ENCODE measurements at places on chromosomes 3 and 15.

DNA sequence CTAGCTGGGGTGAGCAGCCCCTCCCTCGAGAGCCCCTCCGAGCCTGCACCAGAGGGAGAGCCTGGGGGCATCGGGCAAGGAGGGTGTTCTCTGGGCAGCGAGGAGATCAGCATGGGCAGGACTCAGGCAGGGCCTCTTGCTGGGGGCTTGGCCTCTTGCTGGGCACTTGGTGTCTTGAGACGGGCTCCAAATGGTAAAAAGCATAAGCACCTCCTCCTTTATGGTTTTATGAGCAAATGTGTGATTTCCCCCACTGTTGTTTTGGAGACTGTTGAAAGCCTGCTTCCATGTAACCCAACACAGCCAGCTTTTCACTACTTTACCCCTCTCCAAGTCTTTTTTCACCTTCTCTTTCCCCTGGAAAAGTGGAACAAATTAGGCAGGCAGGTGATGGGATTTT, 239.3 kb downstream of the TLE3 start:
- peaks cover 20% of the 10 kb centered on the region for H3K4me1 ChIP-seq
- DNase-seq, result no peak
- no peak overlapping the region for H3K27ac ChIP-seq
- peak overlapping the region; percentile 54 for H3K4me3 ChIP-seq

DNA sequence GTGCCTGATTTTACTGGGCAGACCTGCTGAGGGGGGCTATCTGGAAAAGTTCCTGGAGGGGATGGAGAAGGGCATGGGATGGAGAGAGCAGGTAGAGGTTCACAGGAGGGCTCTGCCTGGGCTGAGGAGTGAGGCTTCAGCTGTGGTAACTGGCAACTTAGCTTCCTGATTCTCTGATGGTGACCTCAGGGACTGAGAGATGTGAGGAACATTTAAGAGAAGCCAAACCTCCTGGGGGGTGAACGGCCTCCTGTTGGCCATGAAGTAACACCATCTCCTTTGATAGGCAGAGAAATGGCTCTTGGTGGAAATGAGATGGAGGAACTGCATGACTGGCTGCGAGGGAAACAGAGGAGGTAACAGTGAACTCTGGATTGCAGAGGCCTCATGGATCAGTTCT, 97.3 kb upstream of the ROPN1 start:
- peaks cover 18% of the 10 kb centered on the region for H3K27me3 ChIP-seq
- H3K4me3 ChIP-seq, result no peak overlapping the region
- no peaks in the 10 kb centered on the region for H3K36me3 ChIP-seq
- no peak for DNase-seq

DNA sequence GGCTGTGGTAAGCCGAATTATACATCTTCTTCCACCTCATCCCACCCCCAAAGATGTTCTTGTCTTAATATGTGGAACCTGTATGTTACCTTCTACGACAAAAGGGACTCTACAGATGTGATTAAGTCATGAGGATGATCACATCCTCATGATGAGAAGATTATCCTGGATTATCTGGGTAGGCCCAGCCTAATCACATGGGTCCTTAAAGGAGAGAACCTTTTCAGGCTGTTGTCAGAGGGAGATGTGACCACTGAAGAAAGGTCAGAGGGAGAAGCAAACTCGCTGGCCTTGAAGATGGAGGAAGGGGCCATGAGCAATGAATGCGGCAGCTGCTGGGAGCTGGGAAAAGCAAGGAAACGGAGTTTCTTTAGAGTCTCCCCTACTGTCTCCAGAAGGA, 12.9 kb upstream of the SCG3 start:
- H3K4me3 ChIP-seq, result no peak overlapping the region
- peaks cover 19% of the 10 kb centered on the region for H3K27me3 ChIP-seq
- H3K36me3 ChIP-seq, result no peaks in the 10 kb centered on the region

DNA sequence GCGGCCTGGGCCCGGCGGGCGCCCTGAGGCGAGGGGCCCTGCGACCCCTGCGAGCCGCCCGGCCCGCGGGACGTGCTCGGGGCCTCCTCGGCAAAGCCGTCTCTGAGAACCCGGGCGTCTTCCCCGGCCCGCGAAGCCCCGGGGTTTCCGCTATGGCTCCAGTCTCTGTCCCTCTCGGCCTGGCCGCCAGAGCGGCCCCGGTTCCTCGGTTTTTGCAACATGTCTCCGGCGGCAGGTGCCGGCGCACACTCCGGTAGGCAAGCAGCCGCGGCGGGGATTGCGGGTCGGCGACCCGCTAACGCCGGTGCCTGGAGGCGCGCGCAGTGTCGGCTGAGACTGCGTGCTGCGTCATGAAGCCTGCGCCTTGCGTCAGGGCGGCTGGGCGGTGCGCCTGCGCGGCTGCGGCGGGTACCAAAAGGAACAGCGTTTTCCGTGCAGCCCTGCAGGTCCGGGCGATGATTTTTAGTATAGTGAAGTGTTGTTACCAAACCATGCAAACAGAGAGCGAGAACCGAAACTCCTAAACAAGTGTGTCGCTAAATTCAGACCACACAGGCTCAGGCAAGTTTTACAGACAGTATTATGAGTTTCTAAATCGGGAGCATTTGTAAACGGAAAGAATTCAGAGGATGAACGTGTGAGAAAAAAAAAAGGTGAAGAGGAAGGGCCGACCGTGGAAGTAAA, at the start of gene NSMCE3:
Gene NSMCE3 (minus strand): TSS at position 338 of the 684 bp plus-strand sequence. CDS start 117 bp downstream, at position 221.
- H3K27ac ChIP-seq, result peak within 1 kb of the TSS; percentile 99
- H3K4me3 ChIP-seq, result peak within 1 kb of the TSS; percentile 98
- peaks cover 15% of the 10 kb centered on the region for H3K36me3 ChIP-seq
- H3K27me3 ChIP-seq, result no peaks in the 10 kb centered on the region
- DNase-seq, result peak; percentile 95

DNA sequence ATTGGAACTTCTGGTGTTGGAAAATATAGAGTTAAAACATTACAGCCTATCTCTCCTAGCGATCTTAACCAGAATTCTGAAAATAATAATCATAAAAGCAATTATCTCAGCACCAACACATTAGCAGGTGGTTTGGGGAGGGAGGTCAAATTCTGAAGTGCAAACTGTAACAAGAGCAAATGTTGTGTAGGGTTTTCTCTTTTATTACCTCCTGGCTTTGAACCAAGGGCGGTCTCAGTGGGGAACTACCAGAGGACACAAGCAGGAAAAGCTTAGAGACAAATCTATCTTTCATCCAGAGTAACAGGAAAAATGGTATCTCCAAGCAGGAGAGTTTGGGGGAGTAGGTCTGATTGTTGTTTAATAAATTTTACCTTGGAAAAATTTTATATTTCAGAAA, 5.5 kb upstream of the ARRDC4 start:
- no peaks in the 10 kb centered on the region for H3K36me3 ChIP-seq
- H3K27ac ChIP-seq, result no peak overlapping the region
- H3K4me3 ChIP-seq, result no peak overlapping the region
- no peak for DNase-seq
- peaks cover 8% of the 10 kb centered on the region for H3K4me1 ChIP-seq

DNA sequence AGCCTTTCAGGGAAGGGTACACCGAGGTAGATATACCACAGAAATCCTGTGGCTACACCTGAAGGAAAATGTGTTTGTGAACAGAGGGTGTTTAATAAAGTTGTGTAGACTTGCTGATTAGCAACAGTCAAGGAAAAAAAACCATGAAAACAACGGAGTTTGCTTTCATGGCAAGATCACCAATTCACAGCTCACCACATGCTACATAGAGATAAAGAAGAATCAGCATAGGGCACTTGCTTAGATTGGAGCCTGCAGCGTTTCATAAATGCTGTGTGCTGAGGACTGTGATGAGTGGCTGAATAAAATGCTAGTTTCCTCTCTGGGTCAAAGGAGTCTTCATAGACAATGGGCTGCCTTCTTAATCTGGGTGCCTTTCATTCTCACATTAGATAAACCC, 257.6 kb downstream of the SLC9A9 start:
- H3K36me3 ChIP-seq, result no peaks in the 10 kb centered on the region
- H3K4me1 ChIP-seq, result peaks cover 20% of the 10 kb centered on the region
- no peak overlapping the region for H3K27ac ChIP-seq
- DNase-seq, result no peak
